ENCODE measurements at places on chromosomes 12 and 14.

GRCh38 chr14:66662374-66662773 lies 154.4 kb downstream of the GPHN start:
- DNase-seq: no peak

GRCh38 chr12:116066381-116067230 lies 210.9 kb downstream of the MED13L start:
- DNase-seq: peak; percentile 48

DNA sequence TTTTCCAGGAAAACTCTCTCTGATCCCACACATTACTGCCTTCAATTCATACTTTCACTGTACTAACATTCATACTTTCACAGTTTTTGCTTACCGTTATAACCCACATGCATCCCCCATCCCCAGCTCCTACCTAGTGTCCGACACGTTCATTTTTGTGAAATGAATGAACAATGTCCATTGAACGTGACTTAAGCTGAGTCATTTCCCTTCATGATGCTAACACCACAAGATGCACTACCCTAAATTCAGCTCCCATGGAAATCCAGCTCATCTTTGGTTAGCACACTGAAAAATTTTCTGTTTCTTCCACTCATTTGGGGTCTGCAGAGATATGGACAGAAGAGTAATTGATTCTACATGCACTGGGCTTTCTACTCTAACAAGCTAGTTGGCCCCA lies 84.7 kb downstream of the GALNT4 start:
- DNase-seq: no peak

DNA sequence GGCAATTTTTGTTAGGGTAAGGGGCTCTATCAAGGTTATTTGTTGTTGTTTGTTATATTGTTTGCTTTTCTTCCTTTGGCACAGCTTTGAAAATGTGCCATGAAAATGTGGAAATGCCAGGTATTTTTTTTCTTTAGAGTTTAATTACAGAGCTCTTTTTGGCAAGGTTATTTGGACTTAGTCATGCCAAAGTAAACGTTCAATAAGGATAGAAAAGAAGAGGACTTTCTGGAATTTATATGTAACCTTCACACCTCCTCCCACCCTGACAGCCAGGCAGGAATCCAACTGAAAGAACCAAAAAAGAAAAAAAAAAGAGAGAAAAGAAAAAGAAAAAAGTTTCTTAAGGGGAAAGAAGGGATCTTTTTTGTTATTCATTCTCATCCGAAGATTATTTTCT lies 217.8 kb downstream of the KITLG start:
- DNase-seq: no peak

GRCh38 chr12:119666226-119666795 lies 1.6 kb upstream of the PRKAB1 start:
- DNase-seq: peak; percentile 43

GRCh38 chr14:99356031-99356608 lies 84.1 kb upstream of the BCL11B start:
- no peak for DNase-seq

- DNase-seq: no peak
These were observed 16.6 kb downstream of the SMUG1 start for GRCh38 chr12:54172168-54172567.

DNA sequence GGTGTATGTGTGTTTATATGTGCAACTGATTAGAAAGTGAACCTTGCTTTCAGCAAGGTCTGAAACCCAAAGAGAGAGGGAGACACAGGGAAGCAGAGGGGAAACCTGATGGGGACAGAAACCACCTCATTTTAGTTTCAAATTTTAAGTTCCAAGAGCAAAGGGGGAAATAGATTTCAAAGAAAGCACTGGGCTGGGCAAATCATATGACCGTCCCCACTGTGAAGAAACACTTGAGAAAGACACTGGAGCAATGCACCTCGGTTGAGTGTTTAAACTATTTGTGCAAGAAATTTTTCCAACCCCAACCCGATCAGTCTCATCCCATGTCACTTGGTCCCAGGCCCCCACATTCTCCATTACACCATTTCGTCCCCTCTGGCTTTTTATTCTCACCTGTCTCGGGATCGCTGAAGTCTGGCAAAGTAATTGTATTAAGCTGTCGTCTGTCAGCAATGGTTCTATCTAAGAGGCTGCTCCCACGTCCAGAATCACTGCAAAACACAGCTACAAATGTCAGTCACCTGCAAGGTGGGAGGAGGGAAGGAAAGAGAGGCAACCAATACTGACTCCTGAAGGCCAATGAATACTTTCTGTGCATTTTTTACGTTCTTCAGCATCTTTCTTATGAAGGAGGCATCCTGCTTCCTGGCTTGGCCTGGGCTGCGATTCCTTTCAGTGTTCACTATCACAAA lies 205.7 kb downstream of the TTC7B start:
- peak; percentile 39 for DNase-seq

GRCh38 chr14:68740788-68741476 lies 51.9 kb downstream of the ZFP36L1 start:
- no peak for DNase-seq

GRCh38 chr12:91316161-91316906 lies 133.7 kb upstream of the DCN start:
- no peak for DNase-seq

GRCh38 chr14:74685921-74686678 lies 26.8 kb downstream of the AREL1 start:
- DNase-seq: no peak

GRCh38 chr12:4483885-4484823 lies 38.5 kb upstream of the FGF6 start:
- DNase-seq: no peak

DNA sequence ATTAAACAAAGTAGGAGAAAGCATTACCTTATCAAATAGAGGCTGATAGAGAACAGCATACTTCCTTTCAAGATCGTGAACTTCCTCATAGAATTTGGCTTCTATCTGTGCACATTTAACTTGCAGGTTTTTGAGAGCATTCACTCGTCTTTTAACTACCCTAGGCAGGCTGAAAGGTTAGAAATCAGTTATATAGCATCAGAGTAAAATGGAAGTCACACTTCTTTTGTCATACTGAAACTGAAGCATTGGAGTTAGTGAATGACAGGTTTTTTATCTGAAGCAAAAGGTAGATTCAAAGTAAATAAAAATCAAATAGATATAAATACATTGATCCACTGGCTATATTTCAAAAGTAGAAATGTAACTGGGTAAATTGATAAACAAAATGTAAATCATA lies 24.4 kb downstream of the NAP1L1 start:
- no peak for DNase-seq

DNA sequence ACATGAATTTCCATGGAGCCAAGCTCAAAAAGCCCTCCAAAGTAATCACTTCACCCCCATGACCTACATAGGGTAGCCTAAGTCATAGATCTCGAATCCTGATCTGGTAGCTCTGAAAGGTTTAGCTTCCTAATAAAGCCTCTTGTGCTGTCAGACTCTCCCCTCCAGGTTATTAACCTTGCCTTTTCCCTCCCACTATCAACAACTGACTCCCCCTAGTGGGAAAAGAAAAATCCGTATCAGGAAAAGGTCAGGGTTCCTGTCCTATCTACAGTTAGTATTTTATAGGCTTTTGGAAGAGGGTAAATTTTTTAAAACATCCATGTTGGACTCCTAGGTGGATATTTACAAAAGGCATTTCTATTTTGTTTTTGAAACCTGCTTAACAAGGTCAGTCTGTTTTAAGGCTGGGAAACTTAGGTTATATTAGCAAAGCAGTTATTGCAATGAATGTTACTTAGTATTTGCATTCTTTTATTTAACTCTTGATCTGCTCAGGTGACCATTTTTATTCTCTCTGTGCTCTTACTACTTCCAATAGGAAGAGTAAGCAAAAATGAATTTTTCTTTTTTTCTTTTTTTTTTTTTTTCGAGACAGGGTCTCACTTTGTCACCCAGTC lies 8.0 kb downstream of the YY1 start:
- peak; percentile 17 for DNase-seq

GRCh38 chr12:29350080-29350479 lies 30.9 kb downstream of the ERGIC2 start:
- DNase-seq: no peak

- DNase-seq: no peak
These were observed 8.6 kb downstream of the PLEKHH1 start for GRCh38 chr14:67541448-67542387.

- DNase-seq: no peak
These were observed 244.0 kb upstream of the FKBP4 start for GRCh38 chr12:2550561-2551411.

DNA sequence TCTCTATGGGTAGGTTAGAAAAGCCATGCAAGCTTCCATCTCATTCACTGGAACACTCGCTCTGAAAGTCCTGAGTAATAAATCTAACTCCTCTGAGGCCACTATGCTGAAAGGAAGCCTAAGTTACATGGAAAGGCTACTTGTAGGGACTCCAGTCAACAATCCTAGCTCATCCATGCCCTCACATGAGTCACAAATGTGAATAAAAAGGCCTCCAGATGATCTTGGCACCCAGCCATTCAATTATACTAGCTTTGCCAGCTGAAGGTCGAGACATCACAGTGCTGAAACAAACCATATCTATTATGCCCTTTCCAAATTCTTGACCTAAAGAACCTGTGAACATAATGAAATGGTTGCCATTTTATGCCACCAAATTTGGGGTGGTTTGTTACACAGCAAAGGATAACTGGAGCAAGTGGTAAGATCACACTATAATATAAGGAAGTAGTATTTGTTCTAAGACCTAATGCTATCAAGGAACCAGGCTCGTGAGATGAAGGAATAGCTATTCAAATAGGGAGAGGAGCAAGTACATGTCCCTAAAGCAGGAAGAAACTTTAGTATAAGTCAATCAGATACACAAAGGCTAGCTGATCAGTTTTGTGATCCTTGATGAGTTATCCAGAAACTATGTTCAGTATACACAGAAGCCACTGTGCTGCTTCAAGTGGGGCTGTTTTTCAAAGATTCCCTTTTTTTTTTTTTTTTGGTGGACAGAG lies 142.1 kb downstream of the MED13L start:
- no peak for DNase-seq

GRCh38 chr14:69841656-69842055 lies 37.6 kb upstream of the SMOC1 start:
- DNase-seq: no peak

GRCh38 chr14:72104011-72104613 lies 171.9 kb downstream of the RGS6 start:
- DNase-seq: peak; percentile 3

DNA sequence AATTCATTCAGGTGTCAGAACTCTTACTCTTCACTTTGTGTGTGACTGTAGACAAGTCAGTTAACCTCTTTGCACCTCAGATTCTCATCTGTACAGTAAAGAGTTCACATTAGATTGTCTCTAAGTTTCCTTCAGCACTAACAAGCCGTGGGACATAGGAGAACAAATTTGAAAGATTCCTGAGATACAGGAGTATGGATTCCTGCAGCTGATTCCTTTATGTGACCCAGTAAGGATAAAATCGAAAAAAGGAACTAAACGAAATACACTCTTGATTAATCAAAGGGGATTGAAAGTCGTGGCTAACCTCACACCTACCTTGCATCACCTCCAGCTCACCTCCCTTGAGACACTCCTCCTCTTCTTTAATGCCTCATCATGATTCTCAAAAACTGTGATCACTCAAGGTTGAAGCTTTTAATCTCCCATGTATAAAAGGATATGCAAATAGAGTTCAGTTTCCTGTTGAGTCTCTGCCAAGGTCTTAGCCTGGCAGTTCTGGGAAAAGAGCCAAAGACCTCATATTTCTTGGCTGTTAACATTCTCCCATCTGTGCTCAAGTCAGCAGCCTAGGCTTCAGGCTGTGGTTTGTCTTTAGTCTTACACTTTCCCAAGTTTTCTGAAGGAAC lies 156.6 kb downstream of the DAD1 start:
- peak; percentile 77 for DNase-seq

DNA sequence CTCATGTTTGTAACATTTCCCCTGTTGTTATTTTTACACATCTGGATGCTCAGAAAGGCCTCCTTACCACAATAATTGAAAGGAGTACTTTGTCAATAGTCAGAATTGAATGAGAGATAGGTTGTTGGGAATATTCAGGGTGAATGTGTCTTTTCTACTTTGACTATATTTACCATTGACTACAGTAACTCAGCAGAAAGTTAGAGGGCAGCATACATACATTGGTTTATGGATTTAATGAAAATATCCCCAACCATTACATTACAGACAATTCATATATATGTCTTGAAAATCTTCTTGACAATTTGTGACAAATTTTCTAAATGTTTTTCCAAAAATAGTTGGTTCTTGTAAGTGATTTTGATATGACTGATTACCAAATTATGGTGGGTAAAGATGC lies 97.7 kb downstream of the NTS start:
- DNase-seq: no peak

DNA sequence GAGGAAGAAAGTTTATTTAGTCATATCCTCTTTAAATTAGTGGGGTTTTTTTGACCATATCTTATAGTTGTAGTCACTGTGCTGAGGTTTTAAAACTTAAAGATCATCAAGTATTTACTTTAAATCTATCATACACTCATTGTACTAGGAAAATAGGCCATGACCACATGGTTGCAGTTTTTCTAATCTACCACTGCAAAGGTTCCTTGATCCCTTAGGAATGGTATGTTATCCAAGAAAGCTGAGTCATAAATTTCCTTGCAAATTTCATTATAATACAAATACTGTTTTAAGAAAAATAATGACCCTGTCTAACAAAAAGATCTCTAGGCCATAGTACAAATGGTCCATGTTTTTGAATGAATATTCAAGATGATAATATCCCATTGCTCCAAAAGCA lies 74.7 kb downstream of the DBX2 start:
- no peak for DNase-seq

DNA sequence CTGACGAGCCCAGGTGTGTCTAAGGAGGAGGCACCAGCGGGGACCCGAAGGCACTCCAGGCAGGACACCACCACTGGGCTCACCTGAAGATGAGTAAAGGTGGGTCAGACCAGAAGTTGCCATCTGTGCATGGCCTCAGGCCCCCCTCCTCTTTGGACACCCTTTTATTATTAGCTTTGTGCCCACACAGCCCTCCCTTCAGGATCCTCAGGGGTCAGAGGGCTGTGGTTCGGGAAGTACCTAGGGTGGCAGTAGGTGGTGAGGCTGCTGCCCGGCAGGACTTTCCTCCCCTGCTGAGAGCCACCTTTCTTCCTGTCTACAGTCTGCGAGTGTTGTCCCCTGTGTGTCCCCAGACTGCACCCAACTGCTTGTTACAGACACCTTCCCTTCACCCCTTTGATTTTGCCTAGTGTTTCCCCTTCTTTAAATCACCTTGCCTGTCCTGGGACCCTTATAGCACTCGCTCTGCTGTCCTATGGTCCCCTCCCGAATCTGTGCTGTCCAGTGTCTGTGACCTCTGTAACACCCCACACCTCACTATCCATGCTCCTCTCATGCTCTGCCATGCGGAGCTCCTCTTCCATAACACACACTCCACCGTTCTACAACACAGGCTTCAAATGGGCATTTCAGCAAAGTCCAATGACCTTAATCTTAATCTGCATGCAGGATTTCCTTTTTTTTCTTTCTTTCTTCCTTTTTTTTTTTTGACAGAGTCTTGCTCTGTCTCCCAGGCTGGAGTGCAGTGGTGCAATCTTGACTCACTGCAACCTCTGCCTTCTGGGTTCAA lies 25.7 kb downstream of the SOAT2 start:
- peak; percentile 74 for DNase-seq

GRCh38 chr12:20885116-20885515 lies 74.6 kb downstream of the SLCO1B3 start:
- no peak for DNase-seq

- DNase-seq: no peak
These were observed 112.3 kb upstream of the DNM1L start for GRCh38 chr12:32566663-32567295.

GRCh38 chr14:95535226-95536021 lies 574 bp downstream of the GLRX5 start:
- DNase-seq: no peak
